Renal cortical epithelial cell (primary cell): ENCODE measurements at places on chromosomes 2 and 18.
A peak's percentile ranks its signal among the peaks of the same experiment; 100 is the strongest.

DNA sequence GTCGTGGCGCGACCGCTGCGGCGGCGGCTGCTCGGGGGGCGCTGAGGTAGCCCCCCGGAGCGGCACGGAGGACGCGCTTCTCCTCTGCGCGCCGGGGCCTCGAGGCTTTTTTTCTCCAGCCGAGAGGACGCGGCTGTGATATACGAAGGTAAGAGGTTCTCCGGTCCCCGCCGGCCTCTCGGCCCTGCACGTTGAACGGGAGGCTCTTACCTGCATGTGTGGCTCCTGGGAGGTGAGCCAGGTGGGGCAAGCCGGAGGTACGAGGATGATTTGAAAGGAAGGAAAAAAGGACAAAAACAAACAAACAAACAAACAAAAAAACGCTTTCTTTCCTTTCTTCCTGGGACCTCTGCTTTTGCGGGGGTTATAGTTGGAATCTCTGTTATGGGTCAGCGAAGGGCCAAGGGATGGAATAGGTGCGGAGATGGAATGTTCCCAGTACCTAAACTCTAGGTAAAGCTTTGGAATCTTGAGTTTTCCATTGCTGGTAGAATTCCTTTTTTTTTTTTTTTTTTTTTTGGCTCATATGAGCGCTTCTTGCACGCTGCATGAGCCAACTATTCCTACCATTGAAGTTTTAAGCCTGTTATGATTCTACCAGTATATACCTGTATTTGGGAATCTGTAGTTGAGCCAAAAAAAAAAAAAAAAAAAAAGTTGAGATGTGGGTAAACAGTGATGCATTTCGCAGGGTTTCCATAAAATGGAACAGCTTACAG is 674 bp downstream of the PTPN4 start:
- DNase-seq = no peak

DNA sequence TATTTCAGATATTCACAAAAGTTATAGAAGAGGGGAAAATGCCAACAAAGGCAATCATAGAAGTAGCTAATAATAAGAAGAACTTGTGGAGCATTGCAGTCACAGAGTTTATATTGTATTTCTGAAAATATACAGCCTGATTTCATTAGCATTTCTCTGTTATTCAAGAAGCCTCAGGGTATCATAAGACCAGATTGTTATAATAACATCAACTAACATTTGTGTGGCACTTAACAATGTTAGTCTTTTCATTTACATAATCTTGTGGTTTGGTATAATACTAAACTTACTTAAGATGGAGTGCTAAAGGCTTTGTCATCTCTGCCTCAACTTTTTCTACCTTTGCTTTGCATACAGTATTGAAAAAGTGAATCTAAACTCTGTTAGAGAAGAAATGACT is 61.6 kb upstream of the TACR1 start:
- no peak for DNase-seq

- no peak for DNase-seq
Measured at GRCh38 chr18:76602191-76602590, 107.1 kb upstream of the ZNF516 start.

GRCh38 chr2:8819194-8819593 is 18.2 kb downstream of the KIDINS220 start:
- peak; percentile 33 for DNase-seq

DNA sequence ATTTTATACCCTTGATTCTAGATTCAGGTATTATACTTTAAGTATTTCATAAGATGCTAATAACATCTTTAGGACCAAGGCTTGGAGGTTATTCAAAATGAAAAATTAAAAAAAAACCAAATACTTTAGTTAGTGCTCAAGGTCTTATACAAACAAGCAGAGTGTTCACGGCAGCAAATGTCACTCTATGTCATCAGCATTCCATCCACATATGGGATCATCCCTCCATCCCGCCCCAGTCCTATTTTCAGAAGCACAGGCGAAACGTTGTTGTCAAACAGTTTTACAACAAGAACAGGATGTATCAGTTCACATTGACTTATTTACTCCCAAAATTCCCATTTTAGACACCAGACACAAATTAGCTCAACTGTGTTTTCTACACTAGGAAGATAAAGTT is 83.7 kb downstream of the DSEL start:
- DNase-seq = no peak

DNA sequence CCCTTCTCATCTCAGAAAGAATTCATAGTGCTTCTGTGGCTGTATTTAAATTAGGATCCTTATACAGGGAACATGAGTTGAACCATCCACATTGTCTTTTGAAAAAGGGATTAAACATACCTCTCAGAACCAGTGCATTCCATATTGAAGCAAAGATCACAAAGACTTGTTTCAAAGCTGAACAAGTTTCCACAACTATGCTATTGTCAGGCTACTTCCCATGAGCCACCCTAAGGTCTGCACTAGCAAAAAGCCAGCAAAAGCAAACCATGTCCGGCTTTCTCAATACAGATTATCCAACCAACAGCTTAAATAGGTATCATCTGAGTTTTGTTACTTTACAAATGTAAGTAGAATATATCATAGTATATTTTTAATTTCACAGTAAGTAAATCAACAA is 78.1 kb downstream of the SCG2 start:
- DNase-seq = no peak

DNA sequence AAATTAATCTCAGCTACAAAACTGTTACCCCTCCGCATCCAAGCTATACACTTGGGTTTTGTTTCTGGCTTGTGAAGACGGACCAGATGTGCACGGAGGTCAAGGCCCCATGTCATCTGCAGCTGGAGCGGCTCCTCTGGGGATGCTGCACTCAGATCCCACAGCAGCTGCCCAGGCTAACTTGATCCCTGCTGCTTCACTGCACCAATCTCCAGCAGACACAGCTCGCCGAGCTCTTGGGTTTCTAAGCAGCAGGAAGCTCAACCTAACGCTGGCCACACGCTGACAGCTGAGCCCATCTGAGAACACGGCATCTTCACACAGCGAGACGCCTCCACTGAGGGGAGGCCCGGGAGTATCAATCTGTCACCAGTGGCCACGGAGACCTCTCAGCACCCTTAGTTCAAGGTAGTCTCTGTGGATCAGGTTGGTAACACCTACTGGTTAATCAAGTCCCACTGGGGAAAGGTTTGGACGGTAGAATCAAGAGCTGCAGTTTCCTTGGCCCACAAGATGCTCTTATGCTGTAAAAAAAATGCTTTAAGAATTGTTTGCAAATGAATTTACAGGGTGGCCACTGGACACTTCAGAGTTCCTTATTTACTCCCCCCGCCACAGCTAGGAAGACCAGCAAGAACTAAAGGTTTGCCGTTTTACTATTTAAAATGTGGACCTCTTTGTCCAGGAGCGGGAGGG is 67.5 kb downstream of the EMILIN2 start:
- DNase-seq = no peak

DNA sequence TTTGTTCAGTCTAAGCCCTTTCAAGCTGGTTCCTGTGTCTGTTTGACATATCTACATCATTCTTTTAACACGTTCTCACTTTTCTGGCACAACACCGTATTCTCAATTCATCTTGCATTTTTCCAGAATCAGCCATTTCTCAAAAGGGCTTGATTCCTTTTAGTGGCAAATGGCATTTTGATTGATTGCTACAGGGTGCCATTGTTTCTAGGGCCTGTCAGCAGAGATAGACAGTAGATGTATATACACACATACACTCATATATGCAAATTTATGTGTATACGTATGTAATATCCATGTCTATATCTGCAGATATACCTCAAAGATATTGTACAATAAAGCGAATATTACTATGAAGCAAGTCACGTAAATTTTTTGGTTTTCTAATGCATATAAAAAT is 367.9 kb upstream of the TNP1 start:
- no peak for DNase-seq
